ENCODE measurements at places on chromosomes 3 and 15.

GRCh38 chr15:85979929-85980328 is 99.7 kb upstream of the AGBL1 start:
- no peak for DNase-seq

DNA sequence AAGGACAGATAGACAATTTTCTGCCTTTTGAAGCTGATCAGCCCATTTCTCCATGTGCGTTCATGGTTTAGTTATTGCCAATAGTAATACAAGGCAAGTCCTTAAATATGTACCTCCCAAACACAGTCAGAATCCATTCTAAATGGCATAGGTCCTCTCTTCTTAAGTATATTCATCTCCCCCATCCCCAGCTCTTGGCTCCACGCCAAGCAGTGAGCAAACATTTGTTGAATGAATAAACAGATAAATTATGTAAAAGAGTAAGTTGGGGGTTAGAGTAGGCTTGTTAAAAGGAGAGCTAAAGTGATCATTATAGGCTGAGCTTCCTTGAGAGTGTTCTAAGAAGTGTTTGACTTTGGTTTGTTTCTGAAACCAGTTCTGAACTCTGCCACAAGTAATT is 241.3 kb downstream of the ITPR1 start:
- no peak for DNase-seq

DNA sequence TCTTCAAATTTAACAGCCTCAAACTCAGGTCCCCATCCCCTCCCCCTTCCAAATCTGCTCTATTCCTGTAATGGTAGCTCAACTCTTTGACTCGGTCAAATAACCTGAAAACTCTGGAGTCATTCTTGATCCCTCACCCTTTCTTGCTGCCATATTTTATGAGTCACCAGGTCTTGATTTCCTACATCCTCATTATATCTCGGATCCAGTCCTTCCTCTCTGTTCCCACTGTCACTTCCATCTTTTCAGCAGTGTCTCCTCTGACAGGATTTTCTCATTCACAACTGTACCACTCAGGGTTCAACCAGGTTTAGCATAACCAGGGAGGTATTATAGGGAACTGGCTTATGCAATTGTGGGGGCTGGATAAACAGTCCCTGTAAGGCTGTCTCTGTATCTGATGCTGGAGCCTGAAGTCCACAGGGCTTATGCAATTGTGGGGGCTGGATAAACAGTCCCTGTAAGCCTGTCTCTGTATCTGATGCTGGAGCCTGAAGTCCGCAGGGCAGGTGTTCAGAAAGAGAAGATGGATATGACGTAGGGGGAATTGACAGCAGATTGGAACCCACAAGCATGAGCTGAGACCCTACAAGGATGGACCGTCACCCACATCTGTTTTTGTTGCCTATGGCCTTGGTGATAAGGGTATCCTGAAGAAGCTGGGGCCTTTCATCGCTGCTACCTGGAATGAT is 9.1 kb upstream of the FETUB start:
- no peak for DNase-seq

GRCh38 chr3:43327582-43327979 is 41.2 kb downstream of the SNRK start:
- DNase-seq: no peak

DNA sequence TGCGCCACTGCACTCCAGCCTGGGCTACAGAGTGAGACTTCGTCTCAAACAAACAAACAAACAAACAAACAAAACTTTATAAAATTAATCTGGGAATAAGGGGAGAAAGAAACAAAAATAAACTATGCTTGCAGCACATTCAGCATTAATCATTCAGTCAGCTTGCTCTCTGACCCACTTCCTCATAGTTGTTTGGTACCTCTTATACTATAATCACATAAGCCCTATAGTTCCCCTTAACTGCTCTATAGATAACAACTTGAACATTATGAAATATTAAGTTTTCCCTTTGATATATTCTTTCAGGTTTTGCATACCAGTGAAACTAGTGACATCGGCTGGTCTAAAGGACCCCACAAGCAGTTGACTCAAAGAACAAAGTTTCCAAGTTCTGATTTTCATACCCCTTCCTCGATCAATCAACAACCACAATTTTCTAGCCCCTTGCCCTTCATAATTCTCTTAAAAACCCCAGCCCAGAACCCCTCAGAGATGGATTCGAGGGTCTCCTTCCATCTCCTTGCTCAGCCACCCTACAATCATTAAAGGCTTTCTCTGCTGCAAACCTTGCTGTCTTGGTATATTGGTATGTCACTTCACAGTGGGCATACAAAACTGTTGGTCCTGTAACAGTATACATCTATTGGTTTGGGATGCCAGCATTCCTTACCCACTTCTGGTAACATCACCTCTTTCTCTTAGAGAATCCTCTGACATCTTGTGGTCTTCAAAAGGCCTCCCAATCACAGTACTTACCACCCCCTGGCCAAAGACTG is 26.4 kb downstream of the BCL2L10 start:
- no peak for DNase-seq

DNA sequence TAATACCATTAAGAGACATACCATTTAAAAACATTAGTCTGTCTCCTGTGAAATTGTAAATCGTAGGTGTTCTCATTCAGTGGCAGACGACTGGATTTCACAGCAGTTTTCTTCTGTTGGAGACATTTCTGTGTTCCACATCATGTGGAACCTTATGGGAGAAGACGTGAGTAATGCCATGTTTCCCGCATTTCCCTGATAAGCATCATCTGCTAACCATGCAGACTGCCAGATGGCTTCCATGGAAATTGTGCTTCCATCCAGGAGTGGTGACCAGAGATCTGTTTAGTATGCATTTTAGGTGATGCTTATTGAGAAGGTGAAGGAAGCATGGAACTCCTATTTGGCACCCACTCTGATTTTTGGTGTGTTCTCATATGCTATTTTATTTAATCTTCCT is 28.4 kb upstream of the ST3GAL6 start:
- DNase-seq: no peak

- DNase-seq: peak; percentile 13
These were observed 299.2 kb downstream of the ADAMTS17 start for GRCh38 chr15:100042558-100042957.

GRCh38 chr15:100230784-100231183 is 111.0 kb downstream of the ADAMTS17 start:
- no peak for DNase-seq

DNA sequence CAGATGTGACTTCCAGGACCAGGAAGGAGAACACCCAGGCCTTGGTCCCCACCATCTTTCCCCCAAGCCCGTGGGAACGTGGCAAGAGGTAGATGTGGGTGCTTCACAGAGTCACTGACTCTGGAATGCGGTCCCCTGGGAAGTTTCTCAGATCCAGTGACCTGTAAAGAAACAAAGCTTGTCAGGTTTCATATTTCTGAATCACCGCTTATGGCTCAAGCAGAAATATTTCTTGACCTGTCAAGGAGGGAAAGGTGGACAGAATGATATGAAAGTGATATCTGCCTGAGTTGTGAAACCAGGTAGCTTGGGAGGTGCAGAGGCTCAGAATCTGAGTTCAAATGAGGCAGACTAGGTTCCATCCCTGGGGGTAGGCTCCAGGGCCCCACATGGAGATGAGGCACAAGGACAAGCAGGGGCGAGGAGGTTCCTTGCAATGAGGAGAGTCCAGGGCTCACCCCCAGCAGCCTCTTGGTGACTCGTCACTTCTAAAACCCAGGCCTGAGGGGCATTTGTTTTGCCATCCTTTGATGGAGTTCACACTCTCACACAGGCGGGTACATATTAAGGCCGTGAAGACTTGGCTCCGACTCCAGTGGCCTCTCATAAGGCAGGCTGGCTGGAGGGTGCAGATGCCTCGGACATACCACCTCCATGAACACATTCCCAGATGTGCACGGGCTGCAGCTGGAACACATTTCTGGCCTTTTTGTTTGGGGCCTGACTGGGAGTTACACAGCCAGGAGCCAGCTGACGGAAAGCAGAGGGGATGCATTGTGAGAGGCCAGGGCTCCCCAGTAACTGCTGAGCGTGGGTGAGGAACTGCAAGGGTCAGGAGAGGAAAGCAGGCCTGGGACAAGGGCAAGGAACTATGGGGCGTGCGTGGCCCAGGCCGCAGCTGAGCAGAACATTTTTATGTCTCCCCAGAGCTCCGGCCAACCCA is 1.3 kb downstream of the CILP start:
- DNase-seq: no peak

DNA sequence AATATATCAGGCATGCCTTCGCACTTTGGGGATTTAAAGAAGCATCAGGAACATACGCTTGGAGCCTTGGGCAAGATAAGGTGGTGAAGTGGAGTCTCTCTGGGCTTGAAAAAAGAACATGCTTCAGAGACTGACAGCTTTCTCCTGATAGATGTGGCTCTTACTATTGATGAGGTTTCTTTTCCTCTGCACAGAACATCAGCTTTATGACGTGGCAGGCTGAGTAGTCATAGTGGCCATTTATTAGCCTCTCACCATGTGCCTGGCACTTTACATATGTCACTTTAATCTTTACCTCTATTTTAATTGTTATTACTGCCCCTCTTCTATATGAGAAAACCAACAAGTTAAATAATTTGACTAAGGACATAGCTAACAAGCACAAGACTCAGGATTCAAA is 19.0 kb upstream of the LRRC58 start:
- DNase-seq: no peak

DNA sequence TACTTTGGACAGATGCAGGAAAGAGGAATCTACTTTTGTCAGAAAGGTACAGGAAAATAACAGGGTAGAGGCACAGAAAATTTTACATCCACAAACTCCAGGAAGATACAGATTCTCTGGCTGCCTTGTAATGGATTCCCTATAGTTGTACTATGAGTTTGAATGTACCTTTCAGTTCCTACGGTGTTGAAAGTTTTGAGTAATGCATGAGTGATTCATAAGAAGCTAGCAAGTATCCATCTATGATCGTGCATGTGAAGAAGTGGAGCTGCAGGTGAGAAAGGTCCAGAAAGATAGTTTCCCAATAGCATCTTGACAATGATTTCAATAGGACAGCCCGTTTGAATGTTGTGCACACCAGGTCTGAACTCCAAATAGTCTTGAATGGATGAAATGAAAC is 786.5 kb upstream of the ROBO1 start:
- DNase-seq: no peak

GRCh38 chr3:114668099-114668498 is 374.3 kb downstream of the TIGIT start:
- DNase-seq: no peak

DNA sequence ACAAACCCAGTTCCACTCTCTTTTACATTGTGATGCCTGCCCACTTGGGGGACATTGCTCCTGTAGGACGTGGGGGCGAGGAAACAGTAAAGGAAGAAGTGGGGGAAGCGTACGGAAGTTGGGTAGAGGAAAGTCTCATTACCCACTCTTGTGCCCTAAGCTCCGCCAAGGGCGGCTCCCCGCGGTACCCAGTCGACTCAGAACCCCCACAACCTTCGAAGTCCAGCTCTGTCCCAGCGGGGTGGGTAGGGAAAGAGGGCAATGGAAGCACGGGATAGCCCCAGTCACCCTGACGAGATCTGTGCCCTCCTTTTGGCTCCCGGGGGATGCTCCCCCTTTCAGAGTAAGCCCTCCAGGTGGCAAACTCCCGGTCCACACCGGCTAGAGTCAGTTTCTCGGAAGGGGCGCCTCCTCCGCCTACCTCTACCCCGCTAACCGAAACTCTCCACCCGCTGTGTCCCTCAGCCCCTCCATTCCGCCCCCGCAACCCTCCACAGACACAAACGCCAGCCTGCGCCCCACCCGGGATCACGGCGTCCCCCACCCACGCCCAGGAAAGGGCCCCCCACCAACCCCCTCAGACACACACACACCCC is 527 bp downstream of the CSNK1G1 start:
- DNase-seq: no peak

DNA sequence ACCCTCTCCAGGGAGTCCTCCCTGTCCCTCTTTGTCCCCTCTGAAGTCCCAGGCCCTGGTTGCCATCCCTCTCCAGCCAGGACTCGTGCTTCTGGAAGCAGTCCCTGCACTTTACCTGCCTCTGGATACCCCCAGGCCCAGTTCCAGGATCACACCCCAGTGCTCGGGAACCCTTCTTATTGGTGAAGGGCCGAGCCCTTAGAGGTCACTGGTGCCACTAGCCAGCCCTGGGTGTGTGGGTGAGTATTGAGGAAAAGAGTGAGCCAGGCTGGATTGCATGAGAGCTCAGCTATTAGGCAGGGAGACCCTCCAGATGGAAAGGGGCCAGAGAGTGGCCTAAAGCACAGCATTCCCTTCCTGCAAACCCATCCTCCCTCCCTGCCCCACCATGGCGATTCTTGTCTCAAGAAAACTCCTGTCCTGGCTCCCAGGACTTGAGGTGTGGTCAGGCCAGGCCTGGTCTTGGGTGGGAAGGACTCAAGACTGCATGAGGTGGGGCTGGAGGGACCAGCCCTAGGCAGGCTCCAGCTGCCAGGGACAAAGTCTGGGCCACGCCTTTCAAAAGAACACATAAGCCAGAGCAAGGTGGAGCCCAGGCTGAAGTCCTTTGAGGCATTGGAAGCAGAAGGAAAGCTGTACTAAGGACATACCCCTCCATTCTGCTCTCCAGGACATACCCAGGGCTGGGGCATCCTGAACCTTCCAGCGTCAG is 4.8 kb upstream of the PHGR1 start:
- DNase-seq: no peak

GRCh38 chr15:63022181-63022580 is 20.4 kb upstream of the TPM1 start:
- DNase-seq: no peak

- peak; percentile 45 for DNase-seq
These were observed 39.7 kb downstream of the SPATA12 start for GRCh38 chr3:57100046-57100695.

DNA sequence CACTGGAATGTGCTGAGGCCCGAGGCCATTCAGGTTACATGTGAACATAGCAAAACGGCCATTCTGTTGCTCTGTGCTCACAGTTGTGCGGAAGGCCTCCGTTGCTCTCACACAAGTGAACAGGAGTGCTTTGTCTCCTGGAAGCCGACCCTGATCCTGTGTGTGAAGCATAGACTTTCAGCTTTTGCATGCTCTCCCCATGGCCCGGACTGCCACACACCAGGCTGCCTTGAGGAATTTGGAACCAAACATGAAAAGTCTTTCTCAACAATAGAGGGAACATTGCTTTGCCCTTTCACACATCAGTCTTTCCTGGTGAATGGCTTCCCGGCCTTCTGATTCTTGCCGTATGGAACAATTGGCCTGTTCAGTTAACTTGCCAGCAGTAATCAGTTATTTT is 154.8 kb upstream of the LRIG1 start:
- DNase-seq: no peak

GRCh38 chr3:5002174-5002870 is 23.1 kb downstream of the BHLHE40 start:
- no peak for DNase-seq

All from brain pericyte (primary cell).